ENCODE measurements at places on chromosomes 2 and 18. TPM values are rescaled to one million over a fixed set of nuclear protein-coding genes. Genes with fewer than 3 reads are reported as not detected.

DNA sequence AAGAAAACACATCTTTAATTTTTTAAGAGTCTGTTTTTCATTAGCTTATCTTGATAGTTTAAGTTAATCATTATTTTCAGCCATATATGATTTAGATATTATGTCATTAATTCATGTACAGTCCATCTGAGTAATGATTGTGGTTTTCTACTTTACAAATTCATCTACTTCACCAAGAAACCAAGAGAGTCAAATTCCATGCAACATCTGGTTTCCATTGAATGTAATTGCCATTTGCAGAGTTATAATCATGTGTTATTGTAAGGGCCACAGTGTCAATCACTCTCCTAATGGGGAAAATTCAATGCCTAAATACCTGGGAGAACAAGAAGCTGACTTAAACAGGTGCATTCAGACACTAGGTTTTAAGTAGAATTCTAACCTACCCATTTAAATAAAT is 217.2 kb upstream of the OSR1 start:
- DNase-seq = no peak

- DNase-seq = no peak
Observed at GRCh38 chr2:66665124-66665984, 230.4 kb downstream of the MEIS1 start.

GRCh38 chr2:168320267-168320666 is 72.9 kb upstream of the STK39 start:
- no peak for DNase-seq

GRCh38 chr2:152200565-152201465 is 25.3 kb upstream of the STAM2 start:
- no peak for DNase-seq

DNA sequence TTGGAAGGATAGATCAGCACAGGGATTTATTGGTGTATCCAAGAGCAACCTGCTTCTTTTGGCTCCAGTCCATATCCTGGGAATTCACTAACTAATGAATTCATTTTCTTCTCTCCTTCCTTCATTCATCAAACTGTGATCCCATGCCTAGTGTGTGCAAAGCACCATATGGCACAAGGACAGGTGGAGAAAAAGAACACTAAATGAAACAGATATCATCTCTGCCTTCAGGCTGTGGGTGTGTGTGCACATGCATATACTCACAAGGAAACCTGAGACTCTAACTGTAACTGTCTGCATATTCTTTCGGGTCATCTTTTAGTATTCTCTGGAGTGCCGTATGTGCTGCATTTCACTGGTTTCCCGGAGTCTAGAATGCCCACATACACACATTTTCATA is 20.2 kb downstream of the TNP1 start:
- no peak for DNase-seq

GRCh38 chr2:129894616-129895015 is 84.8 kb upstream of the RAB6C start:
- DNase-seq = no peak

DNA sequence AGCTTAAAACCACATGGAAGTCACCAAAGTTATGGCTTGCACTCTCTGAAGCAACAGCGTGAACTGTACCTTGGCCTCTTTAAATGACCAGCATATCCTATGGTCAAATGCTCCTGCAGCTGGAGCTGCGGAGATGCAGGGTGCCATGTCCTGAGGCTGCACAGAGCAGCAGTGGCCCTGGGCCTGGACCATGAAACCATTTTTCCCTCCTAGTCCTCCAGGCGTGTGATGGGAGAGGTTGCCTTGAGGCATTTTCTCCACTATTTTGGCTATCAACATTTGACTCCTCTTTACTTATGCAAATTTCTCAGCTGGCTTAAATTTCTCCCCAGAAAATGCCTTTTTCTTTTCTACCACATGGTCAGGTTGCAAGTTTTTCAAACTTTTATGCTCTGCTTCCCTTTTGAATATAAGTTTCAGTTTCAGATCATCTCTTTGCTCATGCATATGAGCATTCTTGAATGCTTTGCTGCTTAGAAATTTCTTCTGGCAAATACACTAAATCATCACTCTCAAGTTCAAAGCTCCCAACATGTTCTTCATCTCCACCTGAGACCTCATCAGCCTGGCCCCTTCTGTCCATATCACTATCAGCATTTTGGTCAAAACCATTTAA is 82.9 kb upstream of the TMEFF2 start:
- no peak for DNase-seq

DNA sequence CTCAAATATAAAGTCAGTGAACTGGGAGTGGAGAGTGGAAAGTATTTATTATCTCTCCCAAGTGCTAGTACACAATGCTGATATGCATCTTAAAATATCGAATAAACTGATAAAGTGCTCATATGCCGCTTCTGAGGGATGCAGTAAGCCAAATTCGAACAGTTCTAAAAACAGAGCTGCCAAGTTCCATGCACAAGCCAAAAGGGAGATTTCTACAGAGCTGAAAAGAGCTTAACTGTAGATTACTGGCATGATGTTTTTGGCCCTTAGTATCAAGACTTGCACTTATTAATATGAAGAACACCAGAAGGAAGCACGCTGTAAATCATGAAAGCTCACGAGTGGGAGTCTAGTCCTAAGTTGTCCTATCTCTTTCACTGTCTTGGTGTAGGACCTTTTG is 7.9 kb downstream of the TMEFF2 start:
- no peak for DNase-seq

GRCh38 chr18:79582978-79583377 is 96.6 kb upstream of the CTDP1 start:
- DNase-seq = no peak

- peak; percentile 23 for DNase-seq
Observed at GRCh38 chr2:80255918-80256781, 48.4 kb downstream of the LRRTM1 start.

DNA sequence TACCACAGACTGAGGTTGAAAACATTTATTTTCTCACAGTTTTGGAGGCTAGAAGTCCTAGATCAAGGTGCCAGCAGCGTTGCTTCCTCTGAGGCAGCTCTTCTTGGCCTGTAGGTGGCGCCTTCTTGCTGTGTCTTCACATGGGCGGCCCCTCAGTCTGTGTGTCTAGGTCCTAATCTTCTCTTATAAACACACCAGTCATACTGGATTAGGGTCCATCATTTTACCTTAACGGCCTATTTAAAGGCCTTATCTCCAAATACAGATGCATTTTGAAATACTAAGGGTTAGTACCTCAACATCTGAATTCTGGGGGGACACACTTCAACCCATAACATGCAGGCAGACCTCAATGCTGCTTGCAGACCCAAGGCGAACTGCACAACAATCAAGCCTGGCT is 4.4 kb upstream of the RMC1 start:
- DNase-seq = no peak

GRCh38 chr2:231318436-231318835 is 77.1 kb upstream of the B3GNT7 start:
- DNase-seq = no peak

DNA sequence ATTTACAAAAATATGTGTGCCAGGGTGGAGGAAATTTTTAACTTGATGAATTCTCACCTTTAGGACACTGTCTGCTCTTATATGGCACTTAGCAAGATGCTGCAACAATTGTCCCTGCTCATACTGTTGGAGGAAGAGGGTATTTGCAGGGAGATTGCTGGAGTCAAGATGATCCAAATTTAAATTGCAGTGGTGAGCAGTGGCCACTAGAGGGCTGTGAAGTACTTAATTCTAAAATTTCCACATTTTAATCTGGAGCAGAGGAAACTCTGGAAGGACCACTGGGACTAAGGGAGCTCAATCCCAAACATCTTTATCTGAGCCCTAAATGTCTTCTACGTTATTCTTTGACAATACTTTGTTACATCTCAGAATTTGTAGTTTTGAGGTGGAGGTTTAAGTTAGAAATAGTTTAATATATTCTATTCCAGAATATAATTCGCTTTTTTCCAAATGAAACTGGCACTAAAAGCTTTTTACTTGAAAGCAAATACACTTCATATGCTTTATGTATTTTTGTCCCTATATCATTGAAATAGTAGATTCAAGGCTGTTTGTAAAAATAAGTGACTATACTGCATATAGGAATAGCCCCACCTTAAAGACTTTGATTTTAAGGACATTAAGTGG is 33.0 kb upstream of the PTH2R start:
- no peak for DNase-seq

DNA sequence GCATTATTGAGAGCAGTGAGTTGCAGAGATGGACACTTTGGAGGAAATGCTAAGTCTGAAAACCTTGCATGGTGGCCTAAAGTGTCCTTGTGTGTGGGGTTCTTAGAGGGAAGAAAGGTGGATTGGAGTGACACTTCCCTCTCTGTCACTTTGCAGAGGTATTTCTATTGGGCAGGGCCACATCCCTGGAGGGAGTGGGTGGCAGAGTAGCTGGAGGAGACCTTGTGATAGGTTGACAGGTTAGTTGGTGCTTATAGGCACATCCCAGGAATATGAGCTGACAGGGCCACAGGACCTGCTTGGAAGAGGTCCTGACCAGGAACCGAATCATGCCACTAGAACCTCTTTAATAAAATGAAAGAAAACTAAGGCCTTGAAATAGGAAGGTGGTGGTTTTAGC is 972 bp upstream of the IGFBP5 start:
- DNase-seq = no peak

GRCh38 chr2:126668254-126668653 is 12.3 kb downstream of the GYPC start:
- no peak for DNase-seq

DNA sequence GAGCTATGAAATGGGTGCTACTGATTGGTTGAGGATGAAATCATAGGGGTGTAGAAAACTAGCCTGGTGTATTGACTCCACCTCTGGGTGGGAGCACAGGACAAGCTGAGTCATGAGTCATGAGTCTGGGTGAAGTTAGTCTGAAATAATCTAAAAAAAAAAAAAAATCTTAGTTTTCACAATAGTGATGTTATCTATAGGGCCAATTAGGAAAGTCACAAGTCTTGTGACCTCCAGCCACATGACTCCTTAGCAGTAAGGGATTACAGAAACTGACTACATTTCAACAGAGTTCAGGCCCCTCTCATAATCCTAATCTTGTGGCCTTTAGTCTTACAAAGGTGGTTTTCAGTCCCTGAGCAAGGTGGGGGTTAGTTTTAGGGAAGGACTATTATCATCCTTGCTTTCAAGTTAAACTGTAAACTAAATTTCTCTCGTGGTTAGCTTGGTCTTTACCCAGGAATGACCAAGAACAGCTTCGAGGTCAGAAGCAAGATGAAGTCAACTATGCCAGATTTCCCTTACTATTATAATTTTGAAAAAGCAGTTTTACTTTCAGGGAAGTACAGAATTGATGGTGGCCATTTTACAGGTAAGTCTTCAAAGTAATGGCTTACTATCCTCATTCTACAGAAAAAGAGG is 338.0 kb upstream of the GYPC start:
- DNase-seq = no peak

Gene FAM237A
- not detected for total RNA-seq

Measured in upper lobe of left lung (tissue), 6 donors.